ENCODE measurements at places on chromosomes 6 and 20.

GRCh38 chr20:60411813-60412212 is 453.6 kb downstream of the CDH26 start:
- no peak for DNase-seq

DNA sequence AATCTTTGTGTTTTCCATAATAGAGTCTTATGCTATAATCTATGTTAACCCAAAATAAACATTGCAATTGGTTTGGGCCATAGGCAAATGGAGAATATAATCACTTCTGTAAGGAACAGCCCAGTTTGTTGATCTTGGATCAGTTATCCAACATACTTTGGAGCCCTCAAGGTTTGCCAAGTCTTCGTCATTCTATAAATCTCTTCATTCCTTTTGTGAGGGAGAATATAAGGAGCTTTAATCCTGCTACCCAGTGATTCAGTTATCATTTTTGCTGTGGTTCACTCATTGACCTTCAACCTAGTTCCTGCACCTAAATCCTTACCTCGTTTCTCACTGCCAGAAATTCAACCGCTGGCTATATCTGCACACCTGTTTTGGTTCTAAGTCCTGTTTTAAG is 500.3 kb upstream of the PTCHD4 start:
- no peak for DNase-seq

DNA sequence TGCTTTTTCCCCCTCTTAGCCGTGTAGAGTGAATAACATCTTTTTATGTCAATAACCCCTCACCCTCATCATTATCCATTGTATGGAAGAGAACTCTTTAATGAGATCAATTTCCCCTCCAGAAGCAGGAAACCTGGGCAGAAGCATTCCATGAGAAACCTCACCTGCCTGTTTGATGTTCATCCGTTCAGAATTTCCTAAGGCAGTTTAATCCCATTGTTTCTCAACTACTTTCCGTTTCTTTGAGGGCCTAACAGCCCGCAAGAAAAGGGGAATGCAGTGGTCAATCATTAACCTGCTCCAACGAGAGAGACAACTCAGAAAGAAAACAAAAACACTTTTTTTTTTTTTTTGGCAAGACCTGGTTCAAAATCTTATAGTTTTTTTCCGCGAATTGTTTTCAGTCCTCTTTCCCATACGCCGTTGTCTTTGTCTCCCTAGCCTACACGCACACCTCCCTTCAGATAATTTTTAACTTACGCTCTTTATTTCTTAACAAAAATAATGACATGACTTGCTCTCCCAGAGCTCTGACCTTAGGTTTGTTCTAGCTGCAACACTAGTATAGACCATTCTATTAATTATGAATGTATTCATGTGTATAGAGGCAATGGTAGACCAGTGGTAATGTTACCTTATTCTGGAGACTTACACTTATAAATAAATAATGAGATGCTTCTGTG is 25.6 kb upstream of the ID4 start:
- no peak for DNase-seq

DNA sequence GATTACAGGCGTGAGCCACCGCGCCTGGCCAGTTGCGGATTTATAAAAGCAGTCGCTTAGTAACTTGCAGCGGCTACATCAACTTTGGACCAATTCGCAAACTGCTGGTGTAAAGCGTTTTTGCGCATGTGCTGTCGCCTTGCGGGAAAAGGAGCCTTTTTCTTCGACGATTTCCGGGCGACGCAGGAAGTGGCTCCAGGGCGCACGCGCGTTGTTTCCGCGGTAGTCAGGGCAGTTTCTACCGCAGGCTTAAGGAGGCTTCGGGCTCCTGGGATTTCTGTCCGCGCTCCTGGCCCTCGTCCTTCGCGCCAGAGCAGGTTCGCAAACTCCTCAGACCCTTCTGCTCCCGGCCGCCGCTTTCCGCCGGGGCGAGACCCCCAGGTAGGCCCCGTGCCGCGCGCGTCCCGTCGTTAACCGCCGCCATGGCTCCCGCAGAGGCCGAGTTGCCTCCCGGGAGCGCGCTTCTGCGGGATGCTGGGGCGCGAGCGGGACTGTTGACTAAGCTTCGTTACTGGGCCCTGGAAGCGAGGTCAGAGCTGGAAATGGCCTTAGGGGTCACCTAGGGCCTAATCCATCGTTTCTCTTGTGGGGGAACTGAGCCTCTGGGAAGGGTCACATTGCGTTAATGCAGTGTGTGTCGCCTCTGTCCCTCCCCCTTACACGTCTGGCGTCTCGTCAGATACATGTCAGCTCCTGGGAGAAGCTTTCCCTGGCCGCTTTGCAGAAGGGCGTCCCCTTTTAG is at the start of gene RAE1:
Gene RAE1, plus strand, starts transcription at position 214 of the 742 bp plus-strand sequence. CDS start 2,784 bp downstream, outside the sequence.
- DNase-seq: peak; percentile 95

GRCh38 chr6:151390851-151391470 is 398 bp downstream of the ZBTB2 start:
- DNase-seq: peak; percentile 91

DNA sequence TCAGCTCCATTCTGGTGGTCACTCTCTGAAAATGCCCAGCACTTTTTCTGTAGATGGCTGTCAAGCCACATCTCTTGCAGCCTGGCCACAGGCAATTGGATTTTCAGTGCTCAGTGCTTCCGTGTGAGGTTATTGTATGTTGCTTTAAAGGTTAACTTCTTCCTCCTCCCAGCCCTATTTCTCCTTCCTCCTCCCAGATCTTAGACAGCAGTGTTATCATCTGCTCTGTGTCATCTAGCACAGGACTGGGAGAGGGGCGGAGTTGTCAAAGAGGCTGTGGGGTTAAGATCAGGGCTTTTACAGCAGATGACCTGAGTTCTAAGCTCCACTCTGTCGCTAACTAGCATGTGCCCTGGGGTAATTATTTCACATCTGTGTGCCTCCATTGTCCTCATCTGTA is 129.0 kb downstream of the PHACTR3 start:
- DNase-seq: no peak

- no peak for DNase-seq
Measured at GRCh38 chr6:49980898-49981297, 11.5 kb upstream of the DEFB113 start.
